ENCODE measurements at places on chromosomes 13 and 19. TPM values are rescaled to one million over a fixed set of nuclear protein-coding genes. Genes with fewer than 3 reads are reported as not detected.

GRCh38 chr13:79908381-79908780 lies 427.4 kb downstream of the NDFIP2 start:
- DNase-seq, result no peak

- no peak for DNase-seq
These were observed 135.6 kb downstream of the TM9SF2 start for GRCh38 chr13:99636728-99637353.

DNA sequence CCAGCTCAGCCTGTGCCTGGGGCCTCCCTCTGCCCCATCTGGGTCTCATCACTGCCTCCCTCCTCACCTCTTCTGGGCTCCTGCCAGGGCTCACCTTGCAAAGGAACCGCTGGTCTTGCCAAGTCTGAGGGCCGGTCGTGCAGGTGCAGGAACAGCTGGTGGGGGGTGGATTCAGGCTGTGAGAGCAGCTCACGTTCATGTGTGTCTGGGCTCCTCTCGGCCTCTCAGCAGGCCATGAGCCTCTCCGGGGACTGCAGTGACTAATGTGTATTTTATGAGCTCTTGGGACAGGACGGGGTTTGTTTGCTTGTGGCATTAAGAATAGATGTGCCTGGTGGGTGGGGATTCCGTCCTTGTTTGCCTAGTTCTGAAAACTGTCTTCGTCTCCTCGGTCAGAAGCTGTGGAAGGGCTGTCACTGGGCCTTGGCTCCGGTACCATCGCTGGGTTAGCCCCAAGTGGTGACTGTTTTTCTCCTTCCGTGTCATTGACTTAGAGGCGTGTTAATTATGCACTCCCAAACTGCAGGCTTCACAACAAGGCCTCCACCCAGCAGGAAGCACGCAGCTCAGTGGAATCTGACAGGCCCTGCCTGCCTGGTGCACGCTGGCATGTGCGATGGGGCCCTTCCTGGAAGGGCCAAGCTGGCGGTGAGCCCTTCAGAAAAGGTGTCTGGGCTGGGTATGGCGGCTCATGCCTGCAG lies 77.6 kb downstream of the KDM4B start:
- DNase-seq, result peak; percentile 90

GRCh38 chr13:54445865-54446264 lies 1417.3 kb downstream of the OLFM4 start:
- DNase-seq, result no peak

- DNase-seq, result no peak
These were observed 36.3 kb upstream of the ZNF724 start for GRCh38 chr19:23286477-23286876.

DNA sequence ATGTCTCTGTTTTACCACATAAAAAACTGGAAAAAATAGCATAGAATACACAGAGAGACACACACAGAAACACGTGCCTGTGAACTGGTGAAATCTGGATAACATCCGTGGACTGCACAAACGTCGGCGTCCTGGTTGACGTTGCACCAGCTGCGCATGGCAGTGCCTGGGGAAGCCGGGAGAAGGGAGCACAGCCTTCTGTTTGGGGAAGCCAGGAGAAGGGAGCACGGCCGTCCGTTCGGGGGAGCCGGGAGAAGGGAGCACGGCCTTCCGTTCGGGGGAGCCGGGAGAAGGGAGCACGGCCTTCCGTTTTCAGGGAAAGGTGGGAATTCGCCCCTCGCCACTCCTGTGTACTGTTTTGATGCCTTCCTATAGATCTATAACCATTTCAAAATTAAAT lies 63.8 kb upstream of the C13orf46 start:
- DNase-seq, result no peak

DNA sequence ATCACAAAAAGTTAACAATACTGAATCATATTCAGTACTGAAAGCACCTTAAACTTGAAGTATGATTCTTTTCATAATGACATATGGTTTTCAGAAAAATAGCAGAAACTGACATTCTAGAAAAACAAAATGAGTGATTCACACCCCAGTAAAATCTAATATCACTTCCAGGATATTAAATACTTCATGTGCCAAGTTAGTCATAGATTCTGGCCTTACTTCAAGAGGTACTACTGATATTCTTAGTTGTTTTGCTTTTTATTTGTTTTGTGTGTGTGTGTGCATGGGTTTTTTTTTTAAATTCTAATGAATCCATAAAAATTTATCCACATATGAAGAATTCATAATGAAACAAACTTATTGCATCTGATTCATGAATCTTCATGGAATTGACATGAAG lies 207.9 kb upstream of the UFM1 start:
- DNase-seq, result no peak

- DNase-seq, result no peak
These were observed 60.0 kb upstream of the SPRY2 start for GRCh38 chr13:80400865-80401426.

- DNase-seq, result no peak
These were observed 2.9 kb downstream of the ANKRD27 start for GRCh38 chr19:32671883-32672593.

- DNase-seq, result no peak
These were observed 25.7 kb upstream of the UBE2L5 start for GRCh38 chr13:30396434-30397075.

DNA sequence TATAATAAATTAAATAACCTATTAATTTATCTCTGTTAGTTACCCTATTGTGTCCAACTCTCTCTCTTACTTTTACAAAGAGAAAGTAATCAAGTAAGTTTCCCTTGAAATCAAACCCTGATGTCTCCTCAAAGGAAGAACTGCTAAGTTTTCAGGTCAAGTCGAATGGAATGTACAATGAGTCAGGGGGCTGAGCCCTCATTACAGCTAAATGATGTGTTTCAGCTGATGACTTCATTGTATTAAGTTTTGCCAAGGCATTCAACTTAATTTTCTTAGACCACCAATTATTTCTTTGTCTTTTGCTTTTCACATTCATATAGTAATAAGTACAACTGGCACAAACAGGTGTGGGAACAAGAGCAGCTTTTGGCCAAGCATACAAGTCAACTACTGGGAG lies 54.7 kb upstream of the DCT start:
- DNase-seq, result no peak

DNA sequence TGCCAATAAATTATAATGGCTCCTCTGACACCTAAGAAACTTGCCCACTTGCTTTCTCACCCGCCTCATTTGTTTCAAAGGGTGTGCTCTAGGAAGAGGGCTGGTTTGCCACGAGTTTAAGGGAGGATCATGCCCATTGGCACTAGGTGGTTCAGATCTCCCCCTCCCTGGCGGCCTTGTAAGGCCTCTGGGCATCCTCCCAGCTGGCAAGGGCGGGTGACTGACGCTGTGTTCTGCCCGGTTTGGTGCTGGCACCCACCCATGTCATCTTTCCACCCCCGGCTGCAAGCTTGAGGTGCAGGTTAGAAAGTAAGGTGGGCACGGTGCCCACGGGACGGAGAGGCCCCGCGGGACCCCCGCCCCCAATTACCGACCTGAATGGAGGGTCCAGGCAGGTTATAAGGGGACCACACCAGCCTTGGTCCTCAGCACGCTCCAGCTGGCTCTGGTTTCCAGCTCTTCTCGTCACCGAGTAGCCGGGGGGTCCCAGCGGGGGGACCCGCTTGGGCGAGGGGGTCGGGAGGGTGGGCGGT lies 90.4 kb downstream of the PTPRS start:
- peak; percentile 87 for DNase-seq

GRCh38 chr19:10831987-10832938 lies 3.7 kb downstream of the TMED1 start:
- no peak for DNase-seq

GRCh38 chr19:12789904-12790619 lies 1.2 kb upstream of the JUNB start:
- peak; percentile 94 for DNase-seq

- DNase-seq, result no peak
These were observed 5.0 kb downstream of the PLIN5 start for GRCh38 chr19:4529924-4530522.

DNA sequence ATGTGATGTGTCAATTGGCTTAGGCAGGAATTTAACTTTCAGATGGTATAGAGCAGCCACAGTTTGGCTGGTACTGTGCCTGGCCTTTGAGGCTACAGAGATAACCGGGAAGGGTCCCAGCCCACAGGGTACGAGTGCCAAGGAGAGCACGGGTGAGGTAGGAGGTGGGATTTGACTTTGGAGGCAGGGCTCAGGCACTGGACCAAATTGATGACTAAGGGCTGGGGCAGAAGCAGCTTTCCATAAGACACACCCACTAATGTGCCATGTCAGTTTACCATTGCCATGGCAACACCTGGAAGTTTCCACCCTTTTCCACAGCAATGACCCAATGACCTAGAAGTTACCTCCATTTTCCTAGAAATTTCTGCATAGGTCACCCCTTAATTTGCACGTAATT lies 466.2 kb downstream of the TSHZ3 start:
- DNase-seq, result no peak

DNA sequence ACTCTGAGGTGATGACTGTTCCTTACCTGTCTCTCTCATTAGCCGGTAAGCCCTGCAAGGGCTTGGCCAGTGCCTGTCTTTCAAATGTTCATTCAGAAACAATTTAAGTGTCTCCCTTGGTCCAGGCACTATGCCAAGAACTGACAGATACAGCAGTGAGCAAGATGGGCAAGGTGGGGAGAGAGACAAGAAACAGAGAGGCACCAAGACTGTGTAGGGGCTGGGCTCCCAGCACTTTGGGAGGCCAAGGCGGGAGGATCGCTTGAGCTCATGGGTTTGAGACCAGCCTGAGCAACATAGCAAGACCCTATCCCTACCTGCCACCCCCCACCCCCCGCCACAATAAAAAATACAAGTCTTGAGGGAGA lies 1.3 kb upstream of the CCNE1 start:
- DNase-seq, result peak; percentile 36

GRCh38 chr13:99431927-99432608 lies 69.2 kb upstream of the TM9SF2 start:
- no peak for DNase-seq

- no peak for DNase-seq
These were observed 1404.5 kb upstream of the SPRY2 start for GRCh38 chr13:81745391-81745790.

DNA sequence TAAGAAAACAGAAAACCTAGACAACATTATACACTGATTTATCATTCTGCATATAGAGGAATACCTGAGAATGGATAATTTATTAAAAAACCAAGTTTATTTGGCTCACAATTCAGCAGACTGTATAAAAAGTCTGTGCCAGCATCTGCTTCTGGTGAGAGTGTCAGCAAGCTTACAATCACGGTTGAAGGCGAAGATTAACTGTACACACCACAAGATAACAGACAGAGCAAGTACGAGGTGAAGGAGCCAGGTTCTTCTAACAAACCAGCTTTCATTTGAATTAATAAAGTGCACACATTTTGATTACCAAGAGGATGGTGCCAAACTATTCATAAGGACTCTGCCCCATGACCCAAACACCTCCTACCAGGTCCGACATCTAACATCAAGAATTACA lies 28.8 kb downstream of the ZNF91 start:
- no peak for DNase-seq

- peak; percentile 9 for DNase-seq
These were observed 845.3 kb downstream of the DIAPH3 start for GRCh38 chr13:59318320-59318930.

GRCh38 chr13:50576156-50576555 lies 267.3 kb downstream of the DLEU7 start:
- peak; percentile 45 for DNase-seq

- DNase-seq, result no peak
These were observed 7.1 kb downstream of the LDLR start for GRCh38 chr19:11096210-11096841.

GRCh38 chr19:48913114-48913889 lies 13.2 kb downstream of the NUCB1 start:
- no peak for DNase-seq

GRCh38 chr19:11018763-11019162 lies 57.9 kb downstream of the SMARCA4 start:
- peak; percentile 64 for DNase-seq

DNA sequence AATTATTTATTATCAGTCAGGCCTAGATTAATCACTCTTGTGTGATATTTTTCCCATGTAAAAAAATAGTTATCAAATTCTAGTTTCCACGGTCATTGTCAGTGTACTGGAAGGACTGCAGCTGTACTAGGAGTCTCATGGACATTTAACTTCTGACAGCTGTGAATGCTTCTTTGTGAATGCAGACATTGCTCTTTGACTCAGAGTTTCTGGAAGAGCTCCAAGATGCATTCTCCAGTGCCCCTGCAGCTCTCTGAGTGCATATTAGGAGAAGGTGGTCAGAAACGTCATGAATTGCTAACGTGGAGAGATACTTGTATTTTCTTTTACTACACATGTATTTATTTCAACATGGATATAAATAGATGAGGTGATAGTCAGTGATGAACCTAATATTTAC lies 9.7 kb upstream of the SLITRK5 start:
- DNase-seq, result no peak

GRCh38 chr19:7480222-7480969 lies 8.4 kb downstream of the PEX11G start:
- no peak for DNase-seq

DNA sequence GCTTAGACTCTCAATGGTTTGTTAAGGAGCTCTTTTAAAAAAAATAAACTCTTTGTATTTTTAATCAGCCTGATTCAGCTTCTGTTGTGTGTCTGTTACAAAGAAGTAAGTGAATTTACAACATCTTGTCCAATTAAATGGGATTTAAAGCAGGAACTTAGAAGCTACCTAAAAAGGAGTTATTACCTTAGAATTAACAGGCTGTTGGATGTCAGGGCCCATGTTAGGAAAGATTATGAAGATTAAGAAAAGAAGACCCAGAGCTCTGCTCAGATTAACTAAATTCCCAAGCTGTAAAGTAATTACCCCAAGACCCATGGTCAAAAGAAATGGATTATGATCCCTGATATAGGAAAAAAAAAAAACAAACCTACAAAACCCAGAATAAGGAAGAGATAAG lies 44.1 kb upstream of the ZNF780A start:
- no peak for DNase-seq

- DNase-seq, result no peak
These were observed 51.4 kb downstream of the NBEA start for GRCh38 chr13:34993470-34993869.

- no peak for DNase-seq
These were observed 338.7 kb downstream of the IRS2 start for GRCh38 chr13:109447667-109448066.

GRCh38 chr19:5952193-5953029 lies 25.5 kb downstream of the RANBP3 start:
- DNase-seq, result no peak

Gene ZNF285
- total RNA-seq, result 5.4 TPM

Gene MRPL57
- 51.5 TPM for total RNA-seq

Gene MAP3K10
- total RNA-seq, result 23.8 TPM

Gene ELF1
- total RNA-seq, result 108 TPM

Gene ATXN8OS
- total RNA-seq, result not detected

Gene TNFSF9
- total RNA-seq, result not detected

Gene GRAMD1A
- 120 TPM for total RNA-seq

Gene RASGRP4
- total RNA-seq, result 1.6 TPM

Gene GAPDHS
- total RNA-seq, result 13.4 TPM

Gene KBTBD6
- 10.6 TPM for total RNA-seq

Gene KCNN4
- 86.1 TPM for total RNA-seq

Gene LYPD3
- 9.8 TPM for total RNA-seq

Gene NAPSA
- total RNA-seq, result 5.0 TPM

Gene CFAP97D2
- not detected for total RNA-seq

Gene DHDH
- 12.6 TPM for total RNA-seq

Gene ELAVL1
- 35.6 TPM for total RNA-seq

Gene MCEMP1
- total RNA-seq, result not detected

Gene ERVV-1
- not detected for total RNA-seq
